ENCODE measurements at places on chromosomes 16 and 17.

GRCh38 chr17:81518785-81519283 is 6.2 kb upstream of the ACTG1 start:
- DNase-seq, result no peak

GRCh38 chr16:12600536-12601256 is 203.0 kb downstream of the CPPED1 start:
- no peak for DNase-seq

DNA sequence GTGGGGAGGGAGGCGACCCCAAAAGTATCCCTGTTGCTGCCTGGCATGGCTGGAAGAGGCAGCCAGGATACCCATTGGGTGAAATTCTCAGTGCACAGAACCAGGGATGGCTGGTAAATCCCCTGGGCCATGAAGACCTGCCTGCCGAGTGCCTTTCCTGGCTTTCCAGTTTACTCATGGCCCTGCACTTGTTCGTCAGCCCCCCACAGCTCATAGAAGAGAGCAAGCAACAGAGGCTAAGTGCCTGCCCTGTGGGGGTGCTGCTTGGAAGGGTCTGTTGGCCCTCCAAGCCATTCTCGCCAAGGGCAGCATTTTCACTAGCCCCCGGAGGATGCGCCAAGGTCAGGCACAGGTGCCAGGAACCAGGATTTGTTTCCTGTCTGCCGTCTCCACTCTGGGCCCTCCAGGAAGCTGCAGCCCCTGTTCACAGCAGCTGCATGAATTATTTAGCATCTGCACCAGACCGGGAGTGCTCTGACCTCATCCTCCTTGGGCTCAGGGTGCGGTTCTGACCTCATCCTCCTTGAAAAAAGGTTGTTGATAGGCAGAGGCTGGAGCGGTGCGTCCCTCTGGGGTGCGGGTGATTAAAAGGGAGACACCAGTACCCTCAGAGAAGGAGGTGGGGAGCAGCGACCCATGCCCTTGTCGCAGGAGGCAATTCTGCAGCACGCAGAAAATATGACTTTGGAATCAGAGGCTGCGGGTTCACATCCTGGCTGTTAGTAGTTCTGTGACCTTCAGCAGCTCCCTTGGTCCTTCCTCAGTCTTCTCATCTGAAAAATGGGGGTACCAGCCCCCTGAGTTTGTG is 14.2 kb upstream of the CD300A start:
- no peak for DNase-seq

DNA sequence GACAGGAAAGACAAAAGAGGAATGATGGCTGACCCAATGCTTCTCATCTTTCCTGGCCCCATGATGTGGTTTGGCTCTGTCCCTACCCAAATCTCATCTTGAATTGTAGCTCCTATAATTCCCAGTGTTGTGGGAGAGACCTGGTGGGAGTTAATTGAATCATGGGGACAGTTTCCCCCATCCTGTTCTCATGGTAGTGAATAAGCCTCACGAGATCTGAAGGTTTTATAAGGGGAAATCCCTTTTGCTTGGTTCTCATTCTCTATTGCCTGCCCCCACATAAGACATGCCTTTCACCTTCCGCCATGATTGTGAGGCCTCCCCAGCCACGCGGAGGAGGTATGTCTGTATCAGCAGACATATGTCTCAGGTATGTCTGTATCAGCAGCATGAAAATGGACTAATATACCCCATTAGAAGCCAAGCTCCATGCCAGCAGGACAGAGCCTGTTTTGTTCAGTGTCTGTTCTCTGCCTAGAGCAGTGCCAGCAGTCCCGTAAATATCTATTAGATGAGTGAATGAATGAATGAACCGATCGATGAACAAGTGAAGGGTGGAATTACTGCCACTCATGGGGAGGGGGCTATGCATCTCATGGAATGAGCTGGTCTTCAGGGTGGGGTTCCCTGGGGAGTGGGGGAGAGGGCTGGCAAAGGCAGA is 304.4 kb downstream of the SOX9 start:
- no peak for DNase-seq

Data from SK-N-DZ (cell line).